NCI-H2227 treated with DMSO at 0.1 percent for 48 hours (cell line): ENCODE measurements at places on chromosomes 5 and 9.

- no peak for DNase-seq
Observed at GRCh38 chr5:61423487-61424145, 91.6 kb downstream of the ZSWIM6 start.

- DNase-seq, result no peak
Observed at GRCh38 chr5:51345106-51345505, 38.1 kb upstream of the ISL1 start.

GRCh38 chr5:131661933-131662332 lies 26.9 kb upstream of the RAPGEF6 start:
- DNase-seq, result no peak

GRCh38 chr9:70519912-70520724 lies 105.7 kb upstream of the KLF9 start:
- DNase-seq, result no peak

DNA sequence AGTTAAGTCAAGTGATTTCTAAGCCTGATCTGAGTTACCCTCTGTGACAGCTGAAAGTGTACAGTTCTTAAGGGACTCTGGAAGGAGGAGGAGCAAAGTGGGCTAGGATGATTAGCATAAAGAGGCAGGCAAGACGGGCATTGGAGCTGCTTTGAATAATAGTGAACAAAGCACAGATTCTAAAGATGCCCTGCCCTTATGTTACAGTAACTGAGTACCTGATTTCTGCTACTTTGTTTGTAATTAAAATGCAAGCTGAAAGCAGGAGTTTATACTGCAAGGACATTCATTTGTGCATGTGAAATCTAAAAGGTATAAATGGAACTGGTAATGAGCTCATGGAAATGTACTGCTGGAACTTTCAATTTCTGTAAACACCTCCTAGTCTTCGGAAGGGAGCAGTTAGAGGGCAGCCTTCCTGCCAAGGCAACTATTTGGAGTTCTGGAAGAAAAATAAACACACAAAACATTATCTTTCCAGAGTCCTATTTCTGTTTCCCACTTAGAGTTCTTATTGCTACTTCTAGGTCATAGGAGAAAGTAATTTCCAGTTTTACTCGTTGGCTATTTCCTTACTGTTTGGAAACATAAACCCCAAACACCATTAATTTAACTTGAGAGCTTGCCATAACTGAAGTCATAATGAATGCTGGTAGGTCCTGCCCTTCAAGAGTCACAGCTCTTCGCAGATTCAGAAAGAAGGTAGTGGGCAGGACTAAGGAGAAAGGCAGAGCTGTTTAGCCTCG lies at the start of gene RANBP3L:
Gene RANBP3L, minus strand, starts transcription at position 45 of the 746 bp plus-strand sequence. CDS start 486 bp downstream, outside the sequence.
- DNase-seq, result no peak

DNA sequence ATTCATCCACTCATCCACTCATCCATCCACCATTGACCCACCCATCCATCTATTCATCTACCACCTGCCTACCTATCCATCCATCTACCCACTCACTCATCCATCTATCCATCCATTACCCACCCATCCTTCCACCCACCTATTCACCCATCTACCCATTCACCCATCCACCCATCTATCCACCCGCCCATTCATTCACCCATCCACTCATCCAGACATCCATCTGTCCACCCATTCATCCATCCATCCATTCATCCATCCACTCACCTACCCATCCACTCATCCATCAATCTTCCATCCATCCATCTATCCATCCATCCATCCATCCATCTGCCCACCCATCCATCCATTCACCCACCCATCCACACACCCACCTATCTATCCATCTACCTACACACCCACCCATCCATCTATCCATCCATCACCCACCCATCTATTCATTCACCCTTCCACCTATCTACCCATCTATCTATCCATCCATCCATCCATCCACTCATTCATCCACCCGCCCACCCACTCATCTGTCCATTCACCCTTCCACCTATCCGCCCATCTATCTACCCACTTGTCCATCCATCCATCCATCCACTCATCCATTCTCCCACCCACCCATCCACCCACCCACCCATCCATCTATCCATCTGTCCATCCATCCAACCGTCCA lies 23.2 kb downstream of the PSAT1 start:
- DNase-seq, result no peak

- no peak for DNase-seq
Observed at GRCh38 chr5:179526978-179527377, 23.4 kb upstream of the RUFY1 start.

GRCh38 chr5:53331463-53331862 lies 149.0 kb upstream of the FST start:
- no peak for DNase-seq

GRCh38 chr9:14216612-14217194 lies 97.2 kb downstream of the NFIB start:
- no peak for DNase-seq

DNA sequence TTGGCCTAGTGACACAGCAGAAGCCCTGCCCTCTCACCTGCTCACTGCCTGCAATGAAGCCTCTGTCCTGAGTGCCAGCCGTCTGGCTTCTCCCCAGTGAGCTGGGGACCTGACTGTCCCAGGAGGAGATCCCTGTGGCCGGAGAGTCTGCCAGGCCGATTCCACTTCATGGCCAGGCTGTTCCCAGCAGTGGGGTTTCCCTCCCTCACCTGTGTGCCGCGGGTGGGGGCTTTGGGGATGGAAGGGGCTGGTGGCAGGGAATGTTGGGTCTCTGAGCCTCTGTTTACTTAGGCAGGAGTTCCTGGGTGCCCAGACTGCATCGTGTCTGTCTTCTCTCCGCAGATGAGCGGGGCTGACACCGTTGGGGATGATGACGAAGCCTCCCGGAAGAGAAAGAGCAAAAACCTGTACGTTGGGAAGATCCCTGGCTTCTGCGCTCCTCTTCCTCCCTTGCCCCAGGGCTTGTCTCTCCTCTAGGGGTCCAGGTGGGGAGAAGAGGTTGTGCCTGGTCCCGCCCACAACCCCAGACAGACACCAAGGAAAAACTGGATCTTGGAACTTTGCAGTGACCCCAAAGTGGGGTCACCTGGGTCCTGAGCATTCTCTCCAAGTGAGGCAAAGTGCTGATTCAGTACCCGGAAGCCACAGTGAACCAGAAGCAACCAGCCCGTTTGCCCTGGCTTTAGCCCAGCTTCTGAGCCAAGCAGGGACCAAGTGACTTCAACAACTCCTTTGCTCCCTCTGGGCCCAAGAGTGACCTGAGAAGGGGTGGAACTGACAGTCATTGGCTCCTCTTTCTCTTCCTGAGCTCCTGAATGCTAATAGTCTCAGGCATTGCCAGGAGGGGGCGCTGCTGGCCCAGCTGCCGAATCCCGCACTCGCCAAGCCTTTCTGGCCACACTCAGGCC lies 127.7 kb downstream of the RGS3 start:
- DNase-seq, result peak; percentile 50

DNA sequence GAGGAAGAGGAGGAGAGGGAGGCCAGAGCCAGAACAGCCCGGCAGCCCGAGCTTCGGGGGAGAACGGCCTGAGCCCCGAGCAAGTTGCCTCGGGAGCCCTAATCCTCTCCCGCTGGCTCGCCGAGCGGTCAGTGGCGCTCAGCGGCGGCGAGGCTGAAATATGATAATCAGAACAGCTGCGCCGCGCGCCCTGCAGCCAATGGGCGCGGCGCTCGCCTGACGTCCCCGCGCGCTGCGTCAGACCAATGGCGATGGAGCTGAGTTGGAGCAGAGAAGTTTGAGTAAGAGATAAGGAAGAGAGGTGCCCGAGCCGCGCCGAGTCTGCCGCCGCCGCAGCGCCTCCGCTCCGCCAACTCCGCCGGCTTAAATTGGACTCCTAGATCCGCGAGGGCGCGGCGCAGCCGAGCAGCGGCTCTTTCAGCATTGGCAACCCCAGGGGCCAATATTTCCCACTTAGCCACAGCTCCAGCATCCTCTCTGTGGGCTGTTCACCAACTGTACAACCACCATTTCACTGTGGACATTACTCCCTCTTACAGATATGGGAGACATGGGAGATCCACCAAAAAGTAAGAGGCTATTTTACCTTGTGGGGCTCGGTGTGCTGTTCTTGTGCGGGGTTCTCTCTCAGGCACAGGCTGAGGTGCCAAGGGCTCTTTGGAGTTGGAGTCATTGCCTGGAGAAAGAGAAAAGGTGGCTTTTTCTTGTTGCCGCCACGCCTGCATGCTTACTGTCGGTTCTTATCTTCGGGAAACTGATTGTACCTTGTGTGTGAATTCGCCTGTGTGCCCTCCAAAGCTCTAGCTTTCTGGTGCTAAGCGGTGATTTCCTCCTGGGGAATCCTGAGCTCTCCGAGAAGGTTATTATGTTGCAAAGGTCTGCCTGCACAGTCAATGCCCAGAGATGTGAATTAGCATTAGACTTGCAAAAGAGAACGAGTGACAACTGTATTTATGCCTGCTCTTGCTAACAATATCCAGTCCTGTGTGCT lies at the start of gene ISL1:
Gene ISL1, plus strand, starts transcription at position 318 of the 991 bp plus-strand sequence. Its CDS starts 224 bp downstream, at position 542.
- DNase-seq, result peak; percentile 84

GRCh38 chr5:73768-74502 lies 18.0 kb upstream of the PLEKHG4B start:
- DNase-seq, result no peak

DNA sequence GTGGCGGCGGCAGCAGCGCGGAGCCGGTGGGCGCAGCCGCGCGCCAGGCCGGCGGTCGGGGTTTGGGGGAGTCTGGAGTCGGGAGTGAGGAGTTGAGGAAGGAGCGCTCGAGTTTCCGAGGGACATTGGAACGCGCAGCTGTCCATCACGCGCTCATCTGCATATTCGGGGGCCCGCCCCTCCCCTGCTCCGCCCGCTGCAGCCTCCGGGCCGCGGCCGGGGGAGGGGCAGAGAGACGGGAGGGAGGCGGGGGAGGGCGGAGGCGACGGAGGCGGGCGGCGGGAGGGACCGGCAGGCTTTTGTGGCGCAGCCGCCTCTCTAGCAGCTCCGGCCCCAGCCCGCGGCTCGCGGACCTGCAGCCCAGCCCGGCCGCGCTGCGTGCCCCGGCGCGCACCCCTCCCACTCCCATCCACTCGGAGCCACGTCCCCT lies at the start of gene IRX2:
Gene IRX2, minus strand, starts transcription at position 86 of the 430 bp plus-strand sequence. CDS start 264 bp downstream, outside the sequence.
- DNase-seq, result peak; percentile 22

- DNase-seq, result no peak
Observed at GRCh38 chr5:5344606-5345005, 77.9 kb upstream of the ICE1 start.

- no peak for DNase-seq
Observed at GRCh38 chr9:82424599-82425120, 436.1 kb downstream of the SPATA31D1 start.

- no peak for DNase-seq
Observed at GRCh38 chr9:34630402-34631154, 1.7 kb upstream of the ARID3C start.

DNA sequence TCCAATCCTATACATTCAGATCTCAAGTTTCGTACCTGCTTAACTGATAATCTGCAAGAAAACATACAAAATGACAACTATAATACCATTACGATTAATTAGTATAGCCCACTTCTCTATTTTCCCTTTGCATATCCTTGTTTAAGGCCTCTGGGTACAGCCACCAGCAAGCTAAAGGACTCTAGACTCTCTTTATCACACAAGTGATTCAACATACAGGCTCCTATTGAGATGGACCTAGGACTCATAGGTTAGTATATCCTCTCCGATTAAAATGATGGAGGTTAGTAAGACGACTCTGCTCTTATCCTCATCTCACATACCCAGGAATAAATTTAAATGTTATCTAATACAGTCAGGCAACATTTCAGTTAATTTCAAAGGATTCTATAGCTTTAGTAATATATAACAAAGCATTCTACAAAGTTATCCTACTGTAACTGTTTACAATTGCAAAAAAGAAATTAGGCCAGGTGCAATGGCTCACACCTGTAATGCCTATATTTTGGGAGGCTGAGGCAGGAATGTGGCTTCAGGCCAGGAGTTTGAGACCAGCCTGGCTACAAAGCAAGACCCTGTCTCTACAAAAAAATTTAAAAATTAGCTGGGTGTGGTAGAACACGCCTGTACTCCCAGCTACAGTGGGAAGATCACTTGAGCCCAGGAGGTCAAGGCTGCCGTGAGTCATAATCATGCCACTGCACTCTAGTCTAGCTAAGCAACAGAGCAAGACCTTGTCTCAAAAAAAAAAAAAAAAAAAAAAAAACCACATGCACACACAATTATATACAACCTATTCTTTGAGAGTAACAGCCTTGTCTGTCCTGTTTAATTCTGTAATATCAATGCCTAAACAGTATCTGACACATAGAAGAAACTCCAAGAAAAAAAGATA lies 15.4 kb downstream of the HAUS6 start:
- no peak for DNase-seq

DNA sequence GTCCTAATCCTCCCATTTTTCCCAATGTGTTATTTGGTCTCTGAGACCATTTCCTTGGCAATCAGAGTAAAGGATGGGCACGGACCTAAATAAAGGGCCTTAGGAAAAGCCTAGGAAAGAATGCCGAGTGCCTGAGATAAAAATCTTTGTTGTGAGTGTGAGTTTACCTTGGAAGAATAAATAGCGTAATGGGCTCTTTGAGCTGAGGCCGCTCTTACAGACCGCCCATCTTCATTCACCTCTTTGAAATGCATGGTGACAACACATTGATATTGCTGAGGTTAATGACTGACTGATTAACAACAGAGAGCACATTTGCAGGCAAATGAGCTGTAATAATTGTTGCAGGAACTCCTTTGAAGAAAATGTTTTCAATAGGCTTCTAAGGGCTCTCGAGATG lies 1967.1 kb upstream of the WWC1 start:
- DNase-seq, result no peak

GRCh38 chr9:28779243-28779642 lies 1206.0 kb upstream of the C9orf72 start:
- no peak for DNase-seq

DNA sequence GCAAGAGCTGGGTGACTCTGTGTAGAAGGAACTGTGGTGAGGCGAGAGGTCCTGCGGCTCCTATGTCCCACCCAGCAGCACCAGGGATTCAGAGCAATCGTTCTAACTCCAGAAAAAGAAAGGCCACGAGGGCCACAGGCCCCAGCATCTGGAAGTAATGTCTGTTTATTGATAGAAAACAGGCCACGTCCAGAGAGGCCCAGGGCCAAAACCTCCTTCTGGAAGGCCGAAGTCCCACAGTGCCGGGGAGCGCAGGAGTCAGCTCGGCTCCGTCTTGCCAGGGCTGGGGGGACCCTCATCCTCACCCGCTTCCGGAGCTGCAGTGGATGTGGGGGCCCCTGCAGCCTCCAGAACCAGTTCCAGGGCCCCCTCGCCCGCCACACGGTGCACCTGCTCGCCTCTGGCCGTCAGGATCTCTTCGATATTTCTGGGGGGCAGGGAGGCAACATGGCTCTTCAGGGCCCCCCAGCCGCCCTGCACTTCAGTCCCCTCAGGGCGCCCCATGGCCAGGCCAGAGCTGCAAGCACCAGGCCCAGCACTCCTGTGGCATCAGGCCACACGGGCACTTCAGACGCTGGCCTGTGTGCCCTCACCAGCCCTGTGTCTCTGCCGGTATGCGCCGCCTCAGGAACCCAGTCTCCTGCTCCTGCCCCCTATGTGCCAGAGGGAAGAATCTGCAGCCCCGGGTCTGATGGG lies 1.6 kb downstream of the DNLZ start:
- no peak for DNase-seq

DNA sequence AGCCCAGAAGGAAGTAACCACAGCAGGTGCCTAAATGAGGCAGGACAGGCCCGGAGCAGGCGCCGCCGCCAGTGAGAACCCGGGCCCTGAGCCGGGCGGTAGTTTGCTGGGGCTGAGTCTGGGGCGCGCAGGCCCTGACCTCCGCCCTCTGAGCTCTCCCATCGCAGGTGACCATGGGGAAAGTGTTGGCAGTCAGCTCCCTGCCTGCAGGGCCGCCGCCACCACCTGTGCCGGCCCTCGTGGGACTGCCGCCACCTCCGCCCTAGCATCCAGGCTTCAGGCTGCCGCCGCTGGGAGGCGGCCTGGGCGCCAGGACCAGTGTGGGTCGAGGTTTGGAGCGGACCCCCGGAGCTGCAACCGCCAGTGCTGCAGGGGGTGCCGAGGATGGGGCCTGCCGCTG lies 61.1 kb downstream of the TARS1 start:
- DNase-seq, result no peak

- no peak for DNase-seq
Observed at GRCh38 chr5:116757326-116757725, 182.7 kb upstream of the SEMA6A start.
